Hematopoietic multipotent progenitor cell treated with erythropoietin and hydrocortisone succinate and interleukin-3 and kit ligand, for 15 days (in vitro differentiated cells): ENCODE measurements at places on chromosomes 1 and 21.
A peak's percentile ranks its signal among the peaks of the same experiment; 100 is the strongest.

- no peak for DNase-seq
Observed at GRCh38 chr1:197137322-197137721, 9.1 kb downstream of the ASPM start.

- DNase-seq = no peak
Observed at GRCh38 chr1:99979091-99979490, 9.3 kb downstream of the SLC35A3 start.

DNA sequence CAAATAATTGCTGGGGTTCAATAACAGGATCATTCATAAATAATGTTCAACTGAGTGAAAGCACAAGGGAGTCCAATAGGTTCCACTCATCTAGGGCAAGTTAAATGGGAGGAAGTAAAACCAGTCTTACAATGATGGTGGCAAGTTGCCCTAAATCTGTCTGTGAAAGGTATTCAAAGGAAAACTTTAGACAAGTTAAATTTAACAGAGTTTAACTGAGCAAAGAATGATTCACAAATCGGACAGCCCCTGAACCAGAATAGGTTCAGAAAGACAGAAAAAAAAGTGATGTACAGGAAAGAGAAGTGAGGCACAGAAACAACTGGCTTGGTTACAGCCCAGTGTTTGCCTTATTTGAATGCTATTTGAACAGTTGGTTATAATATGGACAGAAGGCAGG lies 183.5 kb upstream of the ADGRL4 start:
- no peak for DNase-seq

DNA sequence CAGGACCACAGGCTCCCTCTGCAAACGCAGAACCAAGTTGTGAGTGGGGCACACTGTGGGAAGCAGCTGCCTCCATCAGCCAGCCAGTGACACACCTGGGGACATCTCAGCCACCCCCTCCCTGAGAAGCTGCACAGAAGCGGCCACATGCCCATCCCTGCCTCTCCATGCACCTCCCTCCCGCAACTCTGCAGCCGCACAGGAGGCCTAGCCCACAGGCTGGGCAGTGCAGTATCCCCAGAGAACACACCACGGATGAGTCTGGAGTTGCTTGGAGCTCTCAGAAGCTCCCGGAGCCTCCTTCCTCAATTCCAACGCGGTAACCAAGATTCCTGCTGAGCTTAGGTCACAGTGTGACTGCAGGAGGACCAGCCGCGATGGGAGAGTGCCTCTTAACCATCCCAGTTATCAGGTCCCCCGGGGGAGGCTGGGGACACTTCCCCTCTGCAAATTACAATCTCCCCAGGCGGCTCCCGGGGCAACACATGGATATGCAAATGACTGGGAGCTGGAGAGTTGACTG lies 1.2 kb upstream of the WNT3A start:
- DNase-seq = no peak

DNA sequence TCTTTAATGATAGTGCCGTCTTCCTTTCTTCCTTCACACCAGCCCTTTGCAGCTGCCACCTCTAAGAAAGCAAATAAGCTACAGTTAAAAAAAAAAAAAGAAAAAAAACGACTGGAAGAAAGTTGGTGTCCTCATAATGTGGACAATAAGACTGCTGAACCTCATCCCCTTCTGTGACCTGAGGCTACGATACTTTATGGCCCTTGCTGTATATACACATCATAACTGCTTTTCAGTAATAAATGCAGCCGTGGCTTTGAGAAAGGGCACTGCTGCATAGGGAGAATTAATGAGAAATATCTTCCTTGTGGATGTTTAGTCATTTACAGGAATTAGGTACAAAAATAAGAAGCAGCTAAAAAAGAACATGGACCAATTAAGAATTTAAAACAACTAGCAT lies 333.8 kb upstream of the ADGRL2 start:
- no peak for DNase-seq

DNA sequence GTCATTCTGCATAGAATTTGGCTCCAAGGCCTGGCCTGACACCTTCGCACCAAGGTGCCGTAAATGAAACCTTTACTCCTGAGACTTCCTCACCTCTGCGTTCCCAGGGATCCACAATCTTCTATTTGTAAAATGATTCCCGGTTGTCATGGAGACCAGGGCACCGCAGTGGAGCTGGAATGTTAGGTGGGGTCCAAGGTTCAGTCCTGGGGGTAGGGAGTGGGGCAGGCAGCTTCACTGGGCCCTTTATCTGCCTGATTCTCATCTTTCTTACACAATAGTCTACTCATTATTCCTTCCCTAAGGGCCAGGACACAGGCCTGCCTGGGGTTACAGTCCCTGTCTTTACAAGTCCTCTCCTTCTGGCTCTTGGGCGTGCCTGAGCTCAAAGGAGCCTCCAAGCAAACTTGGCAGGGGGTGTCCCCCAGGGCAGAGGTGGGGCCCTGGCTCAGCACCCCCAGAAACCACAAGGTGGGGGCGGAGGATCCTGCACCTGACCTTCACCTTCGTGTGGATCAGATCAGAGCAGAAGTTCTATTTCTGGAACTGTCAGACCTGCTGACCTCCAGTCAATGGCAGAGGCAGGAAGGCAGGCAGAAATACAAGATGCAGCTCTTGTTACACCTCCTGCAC lies 51.1 kb downstream of the RIPK4 start:
- DNase-seq = no peak

GRCh38 chr1:161930064-161930463 lies 93.6 kb downstream of the OLFML2B start:
- DNase-seq = no peak

- DNase-seq = no peak
Observed at GRCh38 chr21:19702726-19703125, 1295.5 kb upstream of the NCAM2 start.

DNA sequence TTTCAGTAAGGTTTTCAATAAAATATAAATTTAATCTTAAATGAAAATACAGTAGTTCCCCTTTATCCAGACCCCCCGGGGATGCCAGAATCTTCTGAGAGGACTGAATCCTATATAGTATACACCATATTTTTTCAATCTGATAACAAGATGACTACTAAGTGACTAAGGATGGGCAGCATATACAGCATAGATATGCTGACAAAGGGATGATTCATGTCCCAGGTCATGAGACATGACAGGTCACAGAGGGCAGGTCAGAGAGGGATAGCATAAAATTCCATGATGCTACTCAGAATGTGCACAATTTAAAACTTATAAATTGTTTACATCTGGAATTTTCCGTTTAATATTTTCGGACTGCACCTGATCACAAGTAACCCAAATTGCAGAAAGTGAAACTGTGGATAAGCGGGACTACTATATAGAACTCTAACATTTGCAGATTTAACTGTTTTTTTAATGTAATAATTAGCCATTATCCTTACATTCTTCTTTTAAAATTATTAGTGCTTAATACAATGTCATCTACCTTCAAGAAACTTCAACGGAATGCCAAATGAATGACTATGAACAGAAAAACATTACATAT lies 48.8 kb downstream of the LRRC40 start:
- DNase-seq = peak; percentile 14

DNA sequence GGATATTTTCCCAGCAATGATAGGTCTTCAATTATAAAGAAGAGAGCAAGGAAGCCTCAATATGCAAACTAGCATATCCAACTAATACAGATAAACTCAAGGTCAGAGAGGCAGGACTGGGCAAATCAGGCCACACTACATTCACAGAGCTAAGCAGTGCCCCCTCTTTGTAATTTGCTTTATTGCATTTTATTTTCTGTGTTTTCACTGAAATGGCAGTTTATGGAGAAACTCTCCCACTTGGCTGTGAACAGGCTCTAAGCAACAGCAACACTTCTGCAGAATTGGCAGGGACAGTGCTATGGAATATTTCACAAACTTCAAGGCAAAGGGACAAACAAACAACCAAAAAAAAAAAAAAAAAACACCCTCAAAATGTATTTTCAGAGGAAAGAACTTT lies 93.4 kb upstream of the SOD1 start:
- no peak for DNase-seq

GRCh38 chr1:193183019-193183627 lies 3.3 kb downstream of the B3GALT2 start:
- peak; percentile 74 for DNase-seq

DNA sequence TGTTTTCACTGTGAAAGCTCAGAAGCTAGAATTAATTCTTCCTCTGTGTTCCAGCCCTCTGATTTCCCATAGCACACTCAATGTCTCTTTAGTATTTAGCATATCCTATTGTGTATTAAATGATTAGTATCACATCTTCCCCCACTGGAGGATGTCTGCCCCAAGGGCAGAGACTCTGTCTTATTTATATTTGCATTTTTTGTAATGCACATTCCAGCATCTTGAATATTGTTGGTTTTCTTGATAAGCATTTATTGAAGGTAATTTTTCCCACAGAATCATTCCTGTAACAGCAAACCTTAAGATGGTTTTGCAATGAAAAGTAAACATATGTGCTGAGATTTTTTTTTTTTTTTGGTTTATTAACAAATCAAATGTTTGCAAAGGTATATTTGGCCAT lies 34.1 kb downstream of the CENPF start:
- DNase-seq = no peak

- DNase-seq = peak; percentile 45
Observed at GRCh38 chr1:54547601-54548388, at the start of gene ACOT11. Gene ACOT11, plus strand, starts transcription at chr1:54548228. Its CDS starts 82 bp downstream, at chr1:54548310.

GRCh38 chr1:111099289-111099688 lies 40.6 kb downstream of the DRAM2 start:
- DNase-seq = no peak

DNA sequence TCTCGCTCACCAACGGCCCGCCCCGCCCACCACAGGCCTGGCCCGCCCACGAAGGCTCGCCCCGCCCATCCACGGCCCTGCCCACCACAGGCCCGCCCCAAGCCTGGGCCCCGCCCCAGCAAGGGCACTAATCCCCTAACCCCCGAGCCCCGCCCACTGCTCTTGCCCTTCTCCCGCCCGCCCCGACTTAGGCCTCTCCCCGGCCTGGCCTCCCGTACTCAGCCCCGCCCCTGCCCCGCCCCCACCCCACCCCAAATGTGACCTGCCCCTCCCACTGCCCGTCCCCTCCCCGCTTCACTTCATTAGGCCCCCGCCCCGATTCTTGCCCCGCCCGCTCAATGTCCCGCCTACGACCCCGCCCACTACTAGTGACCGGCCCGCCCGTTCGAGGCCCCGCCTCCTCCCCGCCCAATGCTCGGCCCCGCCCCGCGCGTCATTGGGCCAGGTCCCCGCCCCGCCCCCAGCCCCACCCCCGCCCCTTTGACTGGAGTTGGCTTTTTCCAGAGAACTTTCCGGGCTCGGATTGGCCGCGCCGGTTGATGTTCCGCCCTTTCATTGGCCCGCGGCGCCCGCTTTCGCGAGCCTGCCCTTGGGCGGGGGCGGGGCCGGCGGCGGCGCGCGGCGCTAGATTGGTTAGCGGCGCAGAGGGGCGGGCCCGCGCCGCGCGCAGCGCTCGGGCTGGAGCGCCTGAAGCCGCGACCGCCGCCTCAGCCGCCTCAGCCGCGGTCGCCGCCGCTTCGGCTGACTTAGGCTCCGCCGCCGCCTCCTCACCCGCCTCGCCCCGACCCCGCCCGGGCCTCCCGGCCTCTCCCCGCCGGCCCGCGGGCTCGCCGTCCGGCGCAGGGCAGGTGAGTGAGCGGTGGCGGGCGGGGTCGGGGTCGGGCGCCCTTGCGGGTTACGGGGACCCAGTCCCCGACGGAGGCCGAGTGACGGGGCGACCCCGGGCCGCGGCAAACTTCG lies at the start of gene PCBP3:
Gene PCBP3, plus strand, starts transcription at position 705 of the 960 bp plus-strand sequence. CDS start 206,361 bp downstream, outside the sequence.
- DNase-seq = peak; percentile 73

DNA sequence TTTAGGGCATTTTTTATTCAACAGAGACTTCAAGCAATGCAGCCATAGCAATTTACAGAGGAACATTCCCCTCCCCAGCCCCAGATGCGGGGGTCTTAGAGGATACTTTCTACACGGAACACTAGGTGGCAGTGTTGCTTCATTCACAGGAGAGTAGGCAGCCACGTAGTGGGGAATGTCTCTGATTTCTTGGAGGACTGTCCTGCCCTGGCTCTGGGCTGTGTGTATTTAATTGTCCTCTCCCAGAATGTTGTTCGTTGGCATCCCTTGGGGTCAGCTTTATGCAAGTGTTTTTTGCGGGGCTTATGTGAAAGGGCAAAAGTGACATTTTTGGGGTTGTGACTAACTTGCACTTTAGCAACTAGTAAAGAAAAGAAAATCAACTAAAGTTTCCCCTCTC lies 96.9 kb downstream of the PAPPA2 start:
- DNase-seq = peak; percentile 24

DNA sequence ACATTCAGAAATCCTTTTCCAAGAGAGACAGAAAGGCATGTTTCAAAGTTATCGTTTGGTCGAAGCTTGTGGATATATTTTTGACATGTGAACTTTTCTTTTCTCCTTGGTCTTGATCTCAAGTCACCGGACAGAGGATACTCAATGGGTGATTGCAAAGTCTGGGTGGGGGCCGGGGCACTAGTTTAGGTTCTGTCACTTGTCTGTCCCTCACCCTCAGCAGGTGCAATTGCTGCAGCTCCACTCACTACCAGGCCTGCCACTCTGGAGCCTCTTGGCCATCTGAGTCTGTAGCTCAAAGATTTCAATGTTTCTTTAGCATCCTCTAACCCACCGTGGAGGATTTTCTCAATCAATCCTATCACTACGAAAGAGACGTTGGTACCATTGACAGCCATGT lies 246.0 kb upstream of the C1orf174 start:
- no peak for DNase-seq

GRCh38 chr1:192797891-192798290 lies 10.9 kb upstream of the RGS2 start:
- no peak for DNase-seq

DNA sequence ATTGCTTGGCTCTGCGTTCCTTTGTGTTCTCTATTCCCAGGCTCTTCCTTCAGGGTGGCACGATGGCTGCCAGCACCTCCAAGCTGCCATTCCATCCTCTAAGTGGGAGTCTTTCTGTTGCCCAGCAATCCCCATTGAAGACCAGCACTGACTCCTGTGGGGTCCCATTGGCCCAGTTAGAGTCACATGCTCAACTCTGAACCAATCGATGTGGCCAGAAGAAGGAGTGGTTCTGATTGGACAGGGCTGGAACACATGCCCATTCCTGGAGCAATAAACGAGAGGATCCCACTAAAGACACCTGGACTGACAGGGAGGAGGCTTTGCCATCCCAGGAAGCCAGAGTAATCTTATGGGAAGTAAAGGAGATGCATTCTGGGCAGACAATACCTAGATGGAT lies 97.2 kb upstream of the IGSF21 start:
- no peak for DNase-seq

- DNase-seq = no peak
Observed at GRCh38 chr1:203643213-203644045, 16.8 kb downstream of the ATP2B4 start.

- DNase-seq = no peak
Observed at GRCh38 chr1:30008372-30008997, 714.9 kb downstream of the MATN1 start.

DNA sequence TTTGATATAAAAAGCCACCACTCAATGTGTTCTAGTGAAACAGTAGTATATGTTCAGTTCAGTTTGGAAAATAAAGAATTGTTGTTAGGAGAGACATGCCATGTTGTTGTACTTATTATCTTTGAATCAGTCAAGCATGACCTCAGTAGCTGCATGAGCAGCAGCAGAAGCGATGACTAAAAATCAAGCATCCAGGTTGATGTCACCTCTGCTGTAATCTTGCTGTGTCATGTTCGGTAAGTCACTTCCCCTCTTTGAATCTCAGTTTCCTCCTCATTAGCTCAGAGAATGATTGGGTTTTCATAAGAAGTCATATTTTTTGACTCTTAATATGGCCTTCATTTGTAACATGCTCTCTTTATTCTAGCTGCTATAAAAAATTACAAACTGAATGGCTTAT lies 428.4 kb upstream of the B3GALT2 start:
- DNase-seq = no peak

- DNase-seq = no peak
Observed at GRCh38 chr21:18369115-18369514, 34.5 kb downstream of the TMPRSS15 start.
